Epithelial cell of proximal tubule (primary cell): ENCODE measurements at places on chromosomes 4 and X.

GRCh38 chr4:150010525-150011126, 67.6 kb upstream of the DCLK2 start:
- no peak for DNase-seq

DNA sequence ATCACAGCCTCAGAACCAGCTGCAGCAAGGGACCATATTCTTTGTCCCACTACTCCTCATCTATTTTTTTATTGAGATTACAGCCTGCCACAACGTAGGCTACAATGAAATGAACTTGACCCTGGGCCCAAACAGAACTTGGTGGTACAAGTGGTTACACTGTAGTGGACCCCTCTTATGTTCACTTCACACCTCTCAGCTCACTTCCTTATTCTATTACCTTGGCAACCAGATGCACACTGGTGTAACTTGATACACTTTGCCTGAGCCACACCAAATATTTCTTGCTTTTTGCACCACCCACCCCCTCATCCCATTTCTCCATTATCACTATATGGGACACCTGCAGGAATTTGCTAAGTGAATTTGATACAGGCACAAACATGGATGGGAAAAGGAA, 105.8 kb downstream of the CXCL13 start:
- no peak for DNase-seq

DNA sequence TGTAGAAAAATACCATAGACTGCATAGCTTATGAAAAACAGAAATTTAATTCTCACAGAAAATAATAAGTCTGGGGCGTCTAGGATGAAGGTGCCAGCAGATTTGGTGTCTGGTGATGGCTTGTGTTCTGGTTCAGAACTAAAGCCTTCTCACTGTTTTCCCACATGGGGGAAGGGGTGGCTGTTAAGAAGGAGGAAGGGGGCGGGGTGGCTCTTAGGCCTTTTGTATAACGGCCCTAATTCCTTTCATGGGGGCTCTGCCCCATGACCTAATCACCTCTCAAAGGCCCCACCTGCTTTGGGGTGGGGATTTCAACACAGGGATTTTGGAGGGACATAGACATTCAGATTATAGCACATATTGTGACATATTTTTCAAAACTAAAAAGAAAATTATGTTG, 173.2 kb upstream of the TECRL start:
- no peak for DNase-seq

DNA sequence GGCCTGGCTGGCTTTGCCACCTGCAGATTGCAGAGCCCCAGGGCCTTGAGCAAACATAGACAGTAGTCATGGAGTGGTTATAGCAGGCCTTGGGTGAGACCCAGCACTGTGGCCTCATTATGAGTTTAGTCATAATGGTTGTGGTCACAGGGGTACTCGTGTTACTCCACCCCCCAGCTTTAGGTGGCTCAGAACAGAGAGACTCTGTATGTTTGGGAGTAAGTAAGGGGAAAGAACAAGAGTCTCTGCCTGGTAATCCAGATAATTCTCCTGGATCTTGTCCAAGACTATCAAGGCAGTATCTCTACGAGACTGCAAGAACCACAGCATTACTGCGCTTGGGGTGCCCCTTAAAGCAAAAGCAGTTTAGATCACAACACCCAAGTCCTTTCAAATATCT, 62.3 kb upstream of the SCRG1 start:
- no peak for DNase-seq

DNA sequence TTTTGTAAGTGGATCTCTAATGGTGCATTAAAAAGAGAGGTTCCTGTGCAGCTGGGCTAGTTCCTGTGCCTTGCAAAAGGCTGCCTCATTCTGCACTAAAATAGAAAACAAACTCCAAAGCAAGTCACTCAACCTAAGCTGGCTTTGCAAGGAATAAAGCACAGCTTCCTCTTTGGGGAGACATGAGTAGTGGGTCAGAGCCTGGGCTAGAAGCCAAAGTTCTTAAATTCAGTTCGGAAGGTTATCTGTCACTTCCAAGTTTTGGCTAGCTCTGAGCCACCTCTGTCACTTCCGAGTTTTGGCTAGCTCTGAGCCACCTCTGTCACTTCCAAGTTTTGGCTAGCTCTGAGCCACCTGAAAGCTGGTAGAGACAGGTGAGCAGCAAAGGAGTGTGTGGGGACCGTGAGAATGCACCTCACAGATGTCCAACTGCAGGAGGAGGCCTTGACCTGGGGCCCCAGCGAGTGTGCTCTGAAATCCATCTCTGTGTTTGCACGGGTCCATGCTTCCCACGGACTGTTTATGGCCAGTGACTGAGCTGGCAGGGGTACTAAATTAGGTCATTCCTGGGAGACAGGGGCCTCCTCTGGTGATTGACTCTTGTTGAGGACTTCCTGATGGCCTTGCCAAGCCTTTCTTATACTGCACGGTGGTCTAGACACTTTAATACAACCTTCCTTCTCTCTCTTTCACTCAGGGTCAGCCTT, 36.4 kb upstream of the MAMLD1 start:
- no peak for DNase-seq

DNA sequence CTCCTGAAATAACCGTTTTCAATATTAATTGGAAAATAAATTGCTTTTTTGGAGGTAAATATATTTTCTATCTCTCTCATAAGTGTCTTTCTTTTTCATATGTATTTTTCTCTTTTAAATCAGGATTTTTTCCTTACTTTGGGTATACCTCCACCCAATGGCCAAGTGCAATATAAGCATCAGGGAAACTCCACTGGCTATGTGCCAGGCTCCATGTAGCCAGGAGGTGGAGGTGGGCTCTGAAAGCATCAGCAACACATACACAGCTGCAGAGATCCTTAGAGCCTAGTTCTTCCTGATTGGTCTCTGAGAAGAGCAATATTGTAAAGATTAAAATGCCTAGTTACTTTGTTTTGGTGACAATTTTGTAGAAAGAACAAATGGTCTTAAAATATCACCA, 3.4 kb downstream of the GABRA2 start:
- no peak for DNase-seq

DNA sequence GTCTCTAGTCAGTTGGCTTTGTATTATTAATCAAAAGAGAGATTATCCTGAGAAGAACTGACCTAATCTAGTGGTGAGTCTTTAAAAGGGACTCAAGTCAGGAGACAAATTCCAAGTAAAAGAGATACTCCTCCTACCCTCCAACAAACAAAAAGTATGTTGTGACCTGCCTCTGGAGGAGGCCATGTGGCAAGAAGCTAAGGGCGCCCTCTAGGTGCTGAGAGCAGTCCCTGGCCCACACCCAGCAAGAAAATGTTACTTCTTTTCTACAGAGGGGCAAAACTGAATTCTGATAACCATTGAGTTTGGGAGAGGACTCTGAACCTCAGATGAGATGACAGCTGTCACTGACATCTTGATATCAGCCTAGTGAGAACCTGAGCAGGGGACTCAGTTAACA, 953.6 kb upstream of the AGA start:
- DNase-seq: no peak

GRCh38 chrX:70244881-70245280, 10.4 kb downstream of the AWAT1 start:
- DNase-seq: no peak

DNA sequence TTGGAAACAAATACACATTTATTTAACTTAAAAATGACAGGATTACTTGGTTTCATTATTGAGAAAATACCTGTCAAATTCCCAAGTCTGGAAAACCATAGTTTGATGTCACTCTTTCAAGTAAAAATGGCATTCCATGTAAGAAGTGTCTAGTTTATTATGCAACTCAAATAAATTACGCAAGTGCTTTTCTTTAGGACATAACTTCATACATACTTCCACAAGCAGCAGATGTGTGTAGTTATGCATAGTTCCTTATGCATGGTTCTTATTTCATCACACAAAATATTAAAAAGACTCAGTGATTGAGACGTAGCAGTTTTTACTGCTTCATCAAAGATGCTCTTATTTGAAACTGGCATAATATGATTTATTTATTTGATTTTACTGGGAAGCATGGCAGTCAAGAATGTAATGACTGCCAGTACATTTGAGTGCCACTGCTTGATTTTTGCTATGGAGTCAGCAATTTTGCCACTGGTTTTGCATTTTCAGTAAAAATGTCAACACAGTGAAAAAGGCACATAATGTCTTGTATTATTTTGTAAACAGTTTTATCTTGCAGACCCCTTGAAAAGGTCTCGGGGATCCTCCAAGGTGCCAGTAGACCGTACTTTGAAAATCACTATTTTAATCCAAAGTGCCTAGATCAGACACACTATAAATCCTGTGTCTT, 62.1 kb downstream of the CLCN3 start:
- DNase-seq: no peak

- DNase-seq: no peak
Measured at GRCh38 chrX:63664741-63665140, 120.3 kb downstream of the ARHGEF9 start.

- peak; percentile 63 for DNase-seq
Measured at GRCh38 chrX:119015407-119016237, 41.2 kb downstream of the LONRF3 start.

DNA sequence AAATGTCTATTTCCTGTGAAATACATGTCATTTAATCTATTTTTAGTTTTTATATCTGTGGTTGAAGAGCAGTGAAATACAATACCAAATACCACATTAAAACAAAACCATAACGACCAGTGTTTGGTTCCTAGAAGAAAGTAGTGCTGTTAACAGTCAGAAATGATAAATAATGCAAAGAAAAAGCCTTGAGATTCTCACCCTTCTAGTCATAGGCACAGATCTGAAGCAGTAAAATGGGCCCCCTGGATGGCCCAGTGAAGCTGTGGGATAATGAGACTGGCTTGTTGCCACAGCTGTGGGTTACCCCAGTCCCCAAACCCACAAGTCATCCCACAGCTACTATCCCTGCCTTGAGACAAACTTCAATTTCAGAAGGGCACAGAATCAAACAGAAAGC, 137.3 kb upstream of the RPL34 start:
- no peak for DNase-seq

GRCh38 chr4:25069014-25069413, 38.3 kb upstream of the LGI2 start:
- DNase-seq: no peak

DNA sequence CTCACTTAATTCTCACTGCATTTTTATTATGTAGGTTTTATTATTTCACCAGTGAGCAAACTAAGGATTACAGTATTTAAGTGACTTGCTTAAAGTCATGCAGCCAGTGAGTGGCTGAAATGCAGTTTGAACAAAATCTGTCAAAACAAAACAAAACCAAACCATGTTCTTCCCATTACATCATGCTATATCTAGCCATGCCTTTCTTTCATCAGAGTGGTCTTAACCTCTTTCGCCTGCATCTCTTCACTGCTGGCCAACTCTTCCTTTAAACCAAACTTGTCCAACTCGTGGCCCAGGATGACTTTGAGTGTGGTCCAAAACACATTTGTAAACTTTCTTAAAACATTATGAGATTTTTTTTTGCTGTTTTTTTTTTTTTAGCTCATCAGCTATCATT, 223.2 kb downstream of the PCDH7 start:
- no peak for DNase-seq

GRCh38 chr4:177404986-177405385, 37.3 kb downstream of the AGA start:
- peak; percentile 25 for DNase-seq

DNA sequence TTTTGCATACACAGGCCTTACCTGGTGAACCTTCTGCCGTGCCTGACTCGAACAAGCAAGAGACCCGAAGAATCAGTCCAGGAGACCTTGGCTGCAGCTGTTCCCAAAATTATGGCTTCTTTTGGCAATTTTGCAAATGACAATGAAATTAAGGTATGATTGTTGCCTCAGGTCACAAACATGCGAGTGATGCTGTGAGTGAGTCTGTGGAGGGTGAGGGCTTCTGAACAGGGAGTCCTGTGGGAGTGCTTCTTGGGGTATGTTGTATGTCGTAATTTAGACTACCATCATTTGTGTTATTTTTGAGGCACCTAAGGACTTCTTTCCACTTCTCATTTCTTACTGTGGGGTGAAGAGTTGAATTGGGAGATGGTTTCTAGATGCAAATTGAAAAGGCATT, 32.8 kb downstream of the HTT start:
- DNase-seq: no peak
